ENCODE measurements at places on chromosomes 1 and 21.

GRCh38 chr1:205642679-205643307 lies 11.0 kb upstream of the ELK4 start:
- no peak for DNase-seq

DNA sequence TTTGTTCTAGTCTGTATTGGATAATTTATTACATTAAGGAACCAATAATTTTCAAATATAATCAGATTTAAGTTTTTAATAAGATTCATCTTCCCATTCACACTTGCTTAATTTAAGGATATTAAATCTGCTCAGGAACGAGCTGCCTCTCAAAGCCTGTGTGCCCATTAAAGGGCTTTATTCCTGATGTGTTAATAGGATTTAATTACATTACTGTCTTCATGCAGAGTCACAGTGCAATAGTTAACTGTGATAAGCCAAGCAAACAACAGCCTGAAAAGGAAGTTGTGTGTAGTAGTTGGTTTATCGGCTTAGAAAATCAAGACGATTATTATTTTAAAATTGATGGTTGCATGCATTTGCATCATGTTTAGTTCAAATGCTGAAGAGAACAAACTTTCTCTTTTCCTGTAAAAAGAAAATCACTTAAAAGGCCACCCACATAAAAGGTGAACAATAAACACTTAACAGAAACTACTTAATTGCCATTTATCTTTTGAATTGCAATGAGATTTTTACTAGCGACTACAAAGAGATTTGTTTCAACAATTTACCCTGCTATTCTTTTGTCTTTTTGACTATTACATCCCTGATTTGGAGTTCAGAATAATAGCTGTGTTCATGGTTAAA lies 174.6 kb downstream of the RWDD3 start:
- no peak for DNase-seq

DNA sequence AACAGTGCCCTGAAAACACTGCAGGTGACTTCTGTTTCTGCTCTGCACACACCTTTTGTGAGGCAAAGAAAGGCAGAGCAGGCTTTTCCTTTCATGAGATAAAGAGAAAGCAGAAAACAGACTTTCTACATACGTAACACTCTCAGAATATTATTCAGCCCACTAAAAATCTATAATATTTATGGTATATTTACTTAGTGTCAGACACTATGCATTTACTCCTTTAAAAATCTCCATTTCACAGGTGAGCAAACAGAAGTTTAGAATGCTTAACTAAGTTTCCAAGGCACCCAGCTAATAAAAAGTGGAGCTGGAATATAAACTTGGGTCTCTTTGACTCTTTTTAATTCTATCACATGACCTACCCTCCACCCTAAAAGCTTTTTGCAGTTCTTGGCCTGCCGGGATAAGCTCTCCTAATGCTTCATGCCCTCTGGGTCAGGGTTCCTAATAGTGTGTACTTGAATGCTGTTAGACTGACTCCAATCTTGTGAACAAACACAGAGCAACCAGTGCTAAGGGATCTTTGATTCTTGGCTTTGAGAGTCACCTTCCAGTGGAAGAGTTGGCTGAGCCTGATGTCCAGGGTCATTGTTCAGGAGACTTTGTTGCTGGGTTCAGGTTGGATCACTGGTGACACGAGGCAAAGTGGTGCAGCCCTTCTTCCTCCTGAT lies 27.2 kb downstream of the PROK1 start:
- no peak for DNase-seq

- no peak for DNase-seq
Observed at GRCh38 chr1:53869454-53870117, 20.0 kb downstream of the YIPF1 start.

DNA sequence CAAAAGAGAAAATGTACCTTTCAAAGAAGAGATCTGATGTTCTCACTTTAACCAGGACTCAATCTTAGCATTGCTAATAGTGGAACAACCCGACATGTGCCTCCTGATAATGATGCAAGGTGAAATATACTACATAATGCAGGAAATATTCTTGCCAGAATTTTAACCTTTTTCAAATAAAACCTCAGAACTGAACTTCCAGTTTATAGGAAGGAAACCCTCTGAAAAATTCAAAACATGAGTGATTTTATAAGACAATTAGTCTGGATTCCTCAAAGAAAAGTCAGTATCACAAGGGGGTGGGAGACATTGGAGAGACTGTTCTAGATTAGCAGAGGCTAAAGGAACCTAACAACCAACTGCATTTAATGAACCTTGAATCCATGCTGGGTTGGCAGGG lies 18.1 kb downstream of the AHCYL1 start:
- no peak for DNase-seq

DNA sequence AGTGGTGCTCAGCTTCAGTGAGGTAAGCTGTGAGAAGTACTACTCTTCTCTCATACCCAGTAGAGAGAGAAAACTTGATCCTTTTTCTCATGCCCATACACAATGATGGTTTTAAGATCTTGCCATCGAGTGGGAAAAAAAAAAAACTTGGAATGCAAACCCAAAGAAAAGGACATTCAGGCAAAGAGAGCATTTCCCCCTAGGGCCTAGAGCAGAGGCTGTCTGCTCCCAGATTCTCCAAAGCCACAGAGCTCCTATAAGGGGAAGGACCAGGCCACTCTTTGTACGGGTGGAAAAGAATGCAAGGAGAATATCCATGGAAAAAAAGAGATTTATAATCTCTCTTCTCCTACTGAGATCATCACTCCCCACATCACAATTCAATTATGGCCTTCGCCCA lies 34.9 kb downstream of the MROH9 start:
- DNase-seq: no peak

GRCh38 chr1:157478030-157478429 lies 74.3 kb downstream of the FCRL5 start:
- no peak for DNase-seq
